Inflammatory macrophage treated with lipopolysaccharide for 1 hour (primary cell): ENCODE measurements at places on chromosomes 7 and 10.

DNA sequence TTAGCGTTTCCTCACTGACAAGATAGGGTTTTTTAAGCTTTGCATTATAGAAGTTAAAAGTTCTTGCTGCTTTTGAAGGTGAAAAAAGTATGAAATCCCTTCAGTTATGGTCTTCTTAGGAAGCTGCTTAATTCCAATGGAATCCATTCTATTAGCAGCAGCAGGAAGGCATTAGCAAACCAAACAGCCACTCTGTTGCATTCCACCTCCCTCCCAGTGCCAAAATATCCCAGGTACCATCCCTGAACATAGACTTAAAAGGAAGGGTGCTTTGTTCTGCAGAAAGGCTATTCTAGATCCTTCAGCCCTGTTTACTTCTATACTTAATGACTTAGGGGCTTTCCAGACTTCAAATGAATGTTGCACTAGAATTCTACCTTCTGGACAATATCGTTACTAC lies 23.8 kb downstream of the ENO4 start:
- no peak for DNase-seq

GRCh38 chr7:43666938-43667337 lies 62.4 kb downstream of the COA1 start:
- DNase-seq, result no peak

DNA sequence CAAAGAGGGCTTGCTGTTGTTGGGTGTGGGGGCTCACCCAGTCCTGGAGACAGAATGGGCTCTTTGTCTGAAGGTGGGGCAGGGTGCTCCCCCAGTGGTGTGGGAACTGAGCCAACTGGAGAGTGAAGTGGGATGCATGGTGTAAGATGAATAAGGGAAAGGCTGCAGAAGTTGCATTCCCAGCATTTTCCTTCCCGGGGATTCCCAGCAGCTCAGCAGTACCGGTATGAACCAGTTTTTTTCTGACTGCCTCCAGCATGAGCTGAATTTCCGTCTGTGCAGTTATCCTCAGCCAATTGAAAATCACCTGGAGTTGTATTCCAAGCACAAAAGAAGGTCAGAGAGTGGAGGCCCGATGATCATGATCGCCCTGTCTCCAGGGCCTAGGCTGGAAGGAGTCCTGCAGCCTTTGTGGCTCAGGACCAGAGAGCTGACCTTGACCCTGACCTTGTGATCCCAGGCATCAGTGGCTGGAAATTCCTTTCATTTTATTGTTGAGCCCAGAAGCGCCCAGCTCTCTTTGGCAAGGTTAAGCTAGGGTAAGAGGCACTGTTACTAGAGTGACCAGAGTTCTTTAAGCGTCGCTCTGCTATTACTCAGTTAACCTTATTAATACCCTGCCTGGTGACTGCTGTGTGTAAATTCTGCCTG lies 33.4 kb downstream of the OGDH start:
- peak; percentile 57 for DNase-seq

- DNase-seq, result peak; percentile 32
Observed at GRCh38 chr10:70675496-70676161, 3.3 kb downstream of the ADAMTS14 start.

DNA sequence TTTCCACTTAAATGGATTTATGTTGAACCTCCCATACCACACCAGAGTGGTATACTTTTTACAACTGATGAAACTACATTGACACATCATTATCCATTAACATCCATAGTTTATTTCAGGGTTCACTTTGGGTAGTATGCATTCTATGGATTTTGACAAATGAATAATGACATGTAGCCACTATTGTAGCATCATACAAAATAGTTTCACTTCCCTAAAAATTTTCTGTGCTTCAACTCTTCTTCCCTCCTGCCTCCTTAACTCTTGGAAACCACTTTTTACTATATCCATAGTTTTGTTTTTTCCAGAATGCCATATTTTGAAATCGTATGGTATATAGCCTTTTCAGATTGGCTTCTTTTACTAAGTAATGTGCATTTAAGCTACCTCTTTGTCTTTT lies 199.5 kb upstream of the TMEM196 start:
- DNase-seq, result no peak

DNA sequence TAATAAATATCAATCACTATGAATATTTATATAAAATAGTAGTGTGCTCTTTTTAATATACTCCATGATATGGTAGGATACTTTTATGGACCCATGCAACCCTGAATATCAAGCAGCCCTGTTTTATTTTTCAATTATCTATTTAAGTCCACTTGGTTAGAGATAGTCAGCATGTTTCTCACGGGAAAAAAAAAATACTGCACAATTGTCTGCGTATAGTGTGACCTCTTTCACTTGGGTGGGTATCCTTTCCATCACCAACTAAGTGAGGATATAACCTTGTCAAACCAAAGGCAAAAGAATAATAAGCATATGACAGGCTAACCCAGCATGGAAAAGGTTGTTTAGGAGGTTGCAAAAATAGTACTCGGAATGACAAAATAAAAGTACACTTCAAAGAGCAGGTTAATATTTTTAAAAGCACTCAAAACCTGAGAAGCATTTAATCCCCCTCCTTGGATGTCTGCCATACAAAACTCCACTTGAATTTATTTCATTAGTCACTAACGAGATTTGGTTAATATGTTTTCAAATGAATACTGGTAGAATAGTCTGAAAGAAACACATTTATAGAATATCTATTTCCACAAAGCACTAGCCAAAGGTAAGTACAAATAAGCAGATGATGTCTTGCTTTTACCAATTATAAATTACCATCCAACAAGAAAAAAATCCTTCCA lies 76.5 kb downstream of the IMMP2L start:
- DNase-seq, result no peak

DNA sequence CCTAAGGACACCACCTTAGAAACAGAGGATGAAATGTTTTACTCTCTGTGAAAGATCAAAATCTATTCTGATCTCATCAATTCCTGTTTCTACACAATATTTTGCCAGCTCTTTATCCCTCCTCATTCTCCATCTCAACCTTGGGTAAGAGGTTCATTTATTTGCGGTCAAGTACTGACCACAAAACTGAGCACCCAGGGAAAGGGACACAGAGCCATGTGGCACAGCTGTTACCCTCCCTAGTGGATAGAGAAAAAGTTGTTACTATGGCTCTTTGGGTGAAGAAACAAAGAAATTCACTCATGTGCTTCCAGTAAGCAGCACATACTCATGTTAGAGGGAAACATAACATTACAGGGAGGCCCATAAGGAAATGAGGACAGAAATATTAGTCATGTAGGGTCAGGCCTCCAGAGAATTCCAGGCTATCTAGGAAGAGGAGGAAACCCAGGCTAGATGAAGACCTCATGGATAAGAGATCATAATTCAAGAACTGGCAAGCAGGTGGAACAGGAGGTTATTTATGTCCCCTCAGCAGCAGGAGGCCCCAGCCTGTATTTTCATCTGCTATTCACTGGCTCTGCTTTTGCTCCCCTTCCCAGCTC lies 114.5 kb downstream of the ATE1 start:
- DNase-seq, result no peak

- DNase-seq, result no peak
Observed at GRCh38 chr7:84022684-84023308, 171.8 kb downstream of the SEMA3A start.

DNA sequence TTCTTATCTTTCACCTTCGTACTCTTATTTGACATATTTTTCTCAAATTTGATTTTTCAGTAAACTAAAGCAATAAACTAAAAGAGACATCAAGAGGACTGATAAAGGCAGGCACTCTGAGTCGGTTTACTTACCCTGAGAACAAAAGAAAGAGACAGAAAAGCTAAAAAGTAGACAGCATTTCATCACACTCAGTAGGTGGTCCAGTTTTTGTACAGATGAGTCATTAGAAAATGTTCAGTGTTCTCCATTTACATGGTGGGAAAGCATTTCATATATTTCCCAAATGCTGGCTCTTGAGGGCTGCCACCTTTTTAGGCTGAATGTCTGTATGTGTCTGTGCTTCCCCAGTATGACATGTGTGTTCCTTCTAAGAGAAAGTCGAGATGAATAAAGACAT lies 52.7 kb downstream of the NHLRC2 start:
- DNase-seq, result no peak

- DNase-seq, result peak; percentile 69
Observed at GRCh38 chr7:81013083-81013817, 94.4 kb upstream of the SEMA3C start.

GRCh38 chr7:84248267-84248666 lies 53.7 kb upstream of the SEMA3A start:
- DNase-seq, result peak; percentile 93

DNA sequence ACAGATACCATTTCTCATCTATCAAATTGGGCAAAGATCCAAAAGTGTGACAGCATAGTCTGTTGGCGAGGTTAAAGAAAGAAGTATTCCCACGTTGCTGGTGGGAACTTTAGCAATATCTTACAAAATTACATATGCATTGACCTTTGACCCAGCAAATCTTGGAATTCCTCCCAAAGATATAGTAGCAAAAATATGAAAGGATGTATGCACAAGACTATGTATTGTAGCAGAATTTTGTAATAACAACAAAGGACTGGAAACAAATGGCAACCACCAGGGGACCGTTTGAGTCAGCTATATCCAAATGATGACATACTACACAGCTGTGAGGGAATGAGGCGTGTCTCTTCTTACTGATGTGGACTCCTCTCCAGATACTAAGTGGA lies 50.2 kb downstream of the KCNH2 start:
- DNase-seq, result no peak

GRCh38 chr7:37970211-37970610 lies 49.8 kb downstream of the EPDR1 start:
- no peak for DNase-seq

DNA sequence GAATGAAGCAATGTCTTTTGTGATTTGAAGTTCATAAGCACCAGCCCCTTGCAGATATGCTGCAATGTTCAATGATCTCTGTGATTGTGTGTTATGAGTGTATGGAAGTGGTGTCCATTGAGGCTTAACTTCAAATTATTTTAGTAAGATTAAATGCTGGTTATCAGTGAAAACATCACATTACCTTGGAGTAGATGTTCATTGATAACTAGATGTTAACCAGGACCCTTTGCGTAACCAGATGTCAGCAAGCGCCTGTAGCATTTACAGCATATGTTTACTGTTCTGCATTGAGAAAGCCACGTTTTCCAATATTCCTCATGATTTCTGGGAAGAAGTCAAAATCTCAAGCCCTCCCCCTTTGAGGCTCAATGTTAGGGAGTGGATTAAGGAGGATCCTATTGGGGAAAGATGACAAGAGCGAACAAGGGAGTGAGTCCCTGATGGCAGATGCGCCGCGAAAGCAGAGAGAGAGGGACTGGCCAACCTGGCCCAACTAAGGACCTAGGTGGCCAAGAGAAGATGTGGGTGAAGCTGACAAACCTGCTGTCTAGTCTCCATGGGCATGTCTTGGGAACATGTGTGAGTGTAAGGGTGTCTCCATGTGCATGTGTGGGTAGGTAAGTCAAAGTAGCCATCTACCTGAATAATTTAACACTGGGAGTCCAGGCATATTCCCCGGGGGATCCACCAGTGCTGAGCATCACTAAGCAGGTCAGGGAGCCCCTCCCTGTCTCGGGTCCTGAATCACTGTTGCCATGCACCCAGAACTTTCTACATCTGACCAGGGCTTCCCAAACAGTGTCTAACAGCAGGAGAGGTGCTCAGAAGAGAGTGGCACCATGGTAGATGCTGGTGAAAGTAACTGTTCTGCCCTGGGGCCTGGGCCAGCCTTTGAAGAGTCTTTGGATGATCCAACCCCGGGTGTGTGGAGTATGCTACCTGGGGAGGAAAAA lies 141.6 kb upstream of the GDF10 start:
- no peak for DNase-seq

DNA sequence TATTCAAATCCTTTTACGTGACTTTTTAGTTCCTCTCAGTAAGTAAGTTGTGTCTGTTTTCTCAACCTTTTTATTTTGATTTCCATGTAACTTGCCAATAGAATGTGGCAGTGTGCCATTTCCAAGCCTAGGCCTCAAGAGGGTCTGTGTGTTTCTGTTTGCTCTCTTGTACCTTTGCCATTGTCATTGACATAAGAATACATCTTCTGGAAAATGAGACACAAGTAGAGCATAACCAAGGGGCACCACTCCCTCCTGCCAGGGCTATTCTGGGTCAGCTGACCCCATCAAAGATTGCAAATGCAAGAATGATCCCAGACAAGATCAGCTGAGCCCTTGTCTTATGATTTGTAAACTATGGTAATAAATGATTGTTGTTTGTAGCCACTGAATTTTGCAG lies 524.0 kb downstream of the IPMK start:
- no peak for DNase-seq

- DNase-seq, result no peak
Observed at GRCh38 chr7:82631998-82632397, 188.4 kb upstream of the CACNA2D1 start.

DNA sequence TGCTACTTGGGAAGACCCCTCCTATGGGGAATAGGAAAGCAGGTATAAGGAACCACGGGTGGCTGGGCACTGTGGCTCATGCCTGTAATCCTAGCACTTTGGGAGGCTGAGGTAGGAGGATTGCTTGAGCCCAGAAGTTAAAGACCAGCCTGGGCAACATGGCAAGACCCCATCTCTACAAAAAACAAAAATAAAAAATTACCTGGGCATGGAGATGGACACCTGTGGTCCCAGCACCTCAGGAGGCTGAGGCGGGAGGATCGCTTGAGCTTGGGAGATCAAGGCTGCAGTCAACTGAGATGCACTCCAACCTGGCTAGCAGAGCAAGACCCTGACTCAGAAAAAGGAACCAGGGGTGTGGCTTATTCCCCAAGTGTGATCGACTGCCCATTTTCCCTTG lies 986 bp upstream of the FSCN3 start:
- DNase-seq, result no peak

DNA sequence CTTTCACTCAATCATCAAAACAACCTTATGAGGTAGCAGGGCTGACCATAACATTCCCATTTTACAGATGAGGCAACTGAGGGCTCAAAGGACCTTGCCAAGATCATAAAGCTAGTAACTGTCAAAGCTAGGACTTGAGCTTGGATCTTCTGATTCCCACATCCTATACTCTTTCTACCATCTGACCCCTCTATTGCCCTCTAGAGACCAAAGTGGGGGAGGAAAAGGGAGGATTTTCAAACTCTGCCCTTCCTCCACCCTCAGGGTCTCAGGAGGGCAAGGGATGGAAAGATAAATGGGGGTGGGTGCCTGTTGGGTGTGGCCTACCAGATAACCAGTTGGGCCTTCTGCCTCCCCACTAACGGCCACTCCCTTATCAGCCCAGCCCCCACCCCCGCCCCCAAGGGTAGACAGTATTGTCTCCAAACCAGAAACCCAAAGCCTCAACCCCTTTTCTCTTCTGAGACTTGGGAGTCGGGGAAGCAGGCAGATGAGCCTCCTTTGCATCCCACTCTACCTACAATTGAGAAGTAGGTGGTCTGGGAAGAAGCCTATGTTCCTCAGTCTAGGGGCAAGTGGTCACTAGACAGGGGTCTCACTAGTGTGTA lies 7.9 kb downstream of the LDB1 start:
- DNase-seq, result no peak
